ENCODE measurements at places on chromosomes 13 and 19. TPM values are rescaled to one million over a fixed set of nuclear protein-coding genes. Genes with fewer than 3 reads are reported as not detected.

DNA sequence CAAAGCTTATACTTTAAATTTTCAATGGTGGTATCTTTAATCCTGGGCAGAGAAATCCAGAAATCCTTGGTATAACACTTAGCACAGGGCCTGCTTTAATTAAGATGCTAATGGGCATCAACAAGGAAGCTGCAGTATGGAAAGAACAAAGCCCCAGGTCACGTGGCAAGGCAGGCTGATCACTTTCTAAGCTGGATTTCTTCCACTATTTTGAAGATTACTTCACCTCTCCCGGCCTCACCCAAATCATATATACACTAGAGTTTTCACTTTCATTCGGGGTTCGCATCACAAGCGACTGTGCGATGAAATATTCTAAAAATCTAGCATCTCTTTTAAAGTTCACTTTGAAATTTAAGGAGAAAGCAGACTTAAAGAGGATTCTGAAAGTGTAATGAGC lies 71.8 kb downstream of the STARD13 start:
- no peak for DNase-seq

Gene KLK8
- not detected for total RNA-seq

Gene SIGLEC12
- total RNA-seq, result not detected

GRCh38 chr13:42735010-42735409 lies 46.4 kb upstream of the FAM216B start:
- no peak for DNase-seq

Gene CEACAM3
- total RNA-seq, result not detected

Gene KLHL1
- total RNA-seq, result not detected

Gene NKPD1
- total RNA-seq, result 0.81 TPM

DNA sequence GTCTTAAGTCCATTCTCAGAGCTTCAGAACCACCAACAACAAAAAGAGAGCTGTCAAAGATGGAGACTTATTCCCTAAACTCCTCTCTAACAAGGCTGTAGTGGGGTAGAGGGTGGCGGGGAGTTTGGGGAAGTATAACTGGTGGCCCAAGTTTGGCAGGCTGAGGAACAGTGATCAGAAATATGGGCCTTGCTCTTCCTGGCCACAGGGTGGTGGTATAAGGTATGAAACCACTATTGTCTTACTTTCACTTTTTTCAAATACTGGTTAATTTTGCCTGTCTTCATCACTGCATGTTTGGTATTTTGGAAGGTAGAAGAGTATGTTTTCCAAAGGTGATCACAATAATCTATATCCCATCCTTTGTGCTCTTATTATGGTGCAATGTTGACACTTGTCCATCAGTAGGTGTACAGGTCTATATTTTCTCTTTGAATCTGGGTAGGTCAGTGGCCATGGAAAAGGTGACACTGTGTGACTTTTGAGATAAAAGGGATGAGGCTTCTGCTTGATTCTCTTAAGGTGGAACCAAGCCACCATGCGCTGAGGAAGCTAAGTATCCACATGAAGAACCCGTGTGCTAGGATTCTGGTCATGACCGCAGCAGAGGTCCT lies 23.2 kb upstream of the GPC5 start:
- DNase-seq, result no peak

DNA sequence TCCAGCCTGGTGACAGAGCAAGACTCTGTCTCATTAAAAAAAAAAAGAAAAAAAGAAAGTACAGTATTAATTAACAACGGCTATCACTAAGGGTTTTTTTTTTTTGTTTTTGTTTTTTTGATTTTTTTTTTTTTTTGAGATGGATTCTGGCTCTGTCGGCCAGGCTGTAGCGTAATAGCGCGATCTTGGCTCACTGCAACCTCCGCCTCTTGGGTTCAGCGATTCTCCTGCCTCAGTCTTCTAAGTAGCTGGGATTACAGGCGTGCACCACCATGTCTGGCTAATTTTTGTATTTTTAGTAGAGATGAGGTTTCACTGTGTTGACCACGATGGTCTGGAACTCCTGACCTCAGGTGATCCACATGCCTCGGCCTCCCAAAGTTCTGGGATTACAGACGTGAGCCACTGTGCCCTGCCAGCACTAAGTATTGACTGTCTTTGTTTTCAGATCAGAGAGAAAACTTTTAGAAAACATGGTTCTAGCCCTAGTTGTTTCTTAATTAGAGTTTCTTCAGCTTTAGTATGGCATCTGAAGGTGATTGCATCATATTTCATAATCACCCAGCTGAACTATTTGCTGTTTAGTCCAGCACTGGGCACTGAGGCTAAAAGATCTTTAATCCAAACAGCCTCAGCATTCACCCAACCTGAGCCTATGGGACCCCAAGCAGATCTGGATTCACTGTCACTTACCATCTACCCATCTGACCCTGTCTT lies 2.7 kb upstream of the GATAD2A start:
- no peak for DNase-seq

DNA sequence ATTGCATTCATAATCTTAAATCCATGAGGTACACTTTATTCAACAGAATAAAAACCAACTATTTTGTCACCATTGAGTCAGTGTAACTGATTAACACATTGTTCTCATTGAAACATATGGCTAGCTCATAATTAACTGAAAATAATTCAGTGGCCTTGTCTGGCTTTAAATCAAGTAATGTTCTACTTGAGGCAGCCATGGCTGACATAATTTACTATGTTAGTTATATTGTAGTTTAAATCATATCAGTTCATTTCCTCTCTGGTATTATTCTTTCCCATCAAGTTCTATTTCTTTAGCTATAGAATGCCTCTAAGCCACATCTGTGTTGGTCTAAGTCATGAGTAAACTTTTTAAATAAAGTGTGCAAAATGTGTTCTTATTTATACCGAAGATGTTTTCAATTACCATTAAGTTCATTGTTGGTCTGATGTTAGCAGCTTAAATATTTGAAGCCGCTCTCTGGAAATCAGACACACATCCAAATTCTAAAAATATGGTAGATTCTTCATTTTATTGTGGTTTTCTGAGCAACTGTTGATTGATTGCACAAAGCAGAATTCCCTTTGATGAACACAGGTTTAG lies 393.7 kb downstream of the GPC6 start:
- DNase-seq, result no peak

Gene CACNG8
- not detected for total RNA-seq

GRCh38 chr19:11141937-11142527 lies 13.6 kb downstream of the SPC24 start:
- no peak for DNase-seq

Gene SYT5
- 1.3 TPM for total RNA-seq

Gene GRIN2D
- total RNA-seq, result not detected

Gene KIR2DL4
- not detected for total RNA-seq

GRCh38 chr19:18832306-18833140 lies 764 bp downstream of the UPF1 start:
- DNase-seq, result peak; percentile 46

DNA sequence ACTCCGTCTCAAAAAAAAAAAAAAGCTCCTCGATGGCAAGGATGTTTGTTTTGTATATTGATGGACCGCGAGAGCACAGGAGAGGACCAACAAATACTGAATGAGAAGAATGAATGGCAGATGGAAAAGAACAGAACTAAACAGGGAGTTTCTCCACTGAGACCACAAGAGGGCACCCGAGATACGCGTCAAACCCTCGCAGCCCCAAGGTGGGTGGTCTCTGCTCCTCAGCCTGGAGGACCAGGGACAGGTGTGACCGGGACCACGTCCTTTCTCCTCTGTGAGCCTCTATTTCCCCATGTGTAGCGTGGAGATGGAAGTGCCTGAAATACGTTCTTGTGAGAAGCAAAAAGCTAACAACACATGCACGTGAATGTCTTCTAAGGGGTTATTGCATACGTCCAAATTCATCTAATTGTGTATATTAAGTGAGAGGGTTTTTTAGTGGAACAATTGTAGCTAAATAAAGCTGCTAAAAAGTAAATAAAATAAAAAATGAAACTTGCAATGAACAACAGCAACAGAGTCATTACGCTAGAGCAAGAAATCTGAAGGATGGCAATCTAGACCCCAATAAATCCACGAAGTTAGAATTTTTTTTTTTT lies 8.3 kb upstream of the CDC42EP5 start:
- DNase-seq, result peak; percentile 79

GRCh38 chr13:46296115-46296822 lies 84.5 kb downstream of the LRRC63 start:
- DNase-seq, result no peak

Gene CEACAM18
- total RNA-seq, result not detected

DNA sequence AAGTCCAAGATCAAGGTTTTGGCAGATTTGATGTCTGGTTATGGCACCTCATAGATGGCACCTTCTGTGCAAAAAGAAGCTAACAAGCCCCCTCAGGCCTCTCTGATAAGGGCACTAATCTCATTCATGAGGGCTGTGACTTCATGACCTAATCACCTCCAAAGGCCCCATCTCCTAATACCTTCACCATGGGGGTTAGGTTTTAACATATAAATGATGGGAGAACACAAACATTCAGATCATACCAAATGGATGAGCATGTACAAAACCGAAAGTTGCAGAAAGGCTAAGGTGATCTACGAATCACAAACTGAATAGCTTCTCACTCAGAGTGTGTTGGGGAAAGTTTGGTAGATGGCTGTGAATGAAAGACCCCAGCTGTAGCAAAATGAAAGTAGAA lies 217.4 kb downstream of the TBC1D4 start:
- no peak for DNase-seq

DNA sequence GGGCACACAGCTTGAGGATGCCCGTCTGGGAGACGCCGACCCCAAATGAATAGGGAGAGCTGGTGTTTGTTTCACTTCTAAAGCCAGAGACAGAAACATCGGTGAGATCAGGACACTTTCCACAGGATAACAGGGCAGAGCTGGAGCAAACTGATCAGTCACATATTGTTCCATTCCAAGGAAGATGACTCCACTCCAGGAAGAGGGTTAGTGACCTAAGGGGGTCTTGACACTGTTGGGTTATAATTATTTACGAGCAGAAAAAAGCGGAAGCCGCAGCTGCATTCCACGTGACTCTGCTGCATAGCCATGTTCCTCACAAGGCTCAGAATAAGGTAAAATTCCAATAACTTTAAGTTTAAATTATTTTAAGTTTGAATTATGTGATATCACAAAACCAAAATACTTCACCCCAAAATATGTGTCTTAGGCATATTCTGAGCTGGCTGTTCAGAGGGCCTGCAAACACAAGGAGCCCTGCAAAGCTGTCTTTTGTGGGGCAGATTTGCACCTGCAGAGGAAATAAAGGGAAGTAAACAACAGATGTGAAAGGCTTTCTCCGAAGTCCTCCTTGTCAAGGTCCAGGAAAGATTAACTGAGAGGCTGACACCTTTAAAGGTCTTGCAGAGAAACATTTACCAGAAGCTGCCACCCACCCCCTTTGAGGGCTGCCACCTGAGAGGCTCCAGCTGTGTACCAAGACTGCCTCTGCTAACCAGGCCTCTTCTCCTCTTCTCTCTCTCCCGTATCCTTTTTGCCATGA lies 819.2 kb downstream of the UQCRFS1 start:
- DNase-seq, result no peak

GRCh38 chr13:60013166-60013565 lies 150.6 kb downstream of the DIAPH3 start:
- DNase-seq, result no peak

DNA sequence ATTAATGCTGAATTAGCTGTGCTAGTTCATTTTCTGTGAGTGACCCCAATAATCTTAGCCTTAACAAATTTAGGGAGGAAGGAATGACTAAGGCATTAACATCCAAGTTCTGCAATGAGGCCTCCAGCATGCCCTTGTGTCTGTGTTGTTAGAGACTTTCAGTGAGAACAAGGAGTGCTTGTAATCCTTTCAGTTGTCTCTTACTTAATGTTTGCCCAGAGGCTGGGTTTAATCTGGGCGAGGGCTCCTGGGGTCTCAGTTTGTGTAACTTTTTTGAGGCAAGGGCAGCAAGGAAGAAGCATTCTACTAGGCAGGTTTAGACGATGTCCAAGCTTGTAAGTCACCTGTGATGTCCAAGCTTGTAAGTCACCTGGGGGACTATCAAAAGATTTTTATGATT lies 24.3 kb downstream of the CCNA1 start:
- no peak for DNase-seq

DNA sequence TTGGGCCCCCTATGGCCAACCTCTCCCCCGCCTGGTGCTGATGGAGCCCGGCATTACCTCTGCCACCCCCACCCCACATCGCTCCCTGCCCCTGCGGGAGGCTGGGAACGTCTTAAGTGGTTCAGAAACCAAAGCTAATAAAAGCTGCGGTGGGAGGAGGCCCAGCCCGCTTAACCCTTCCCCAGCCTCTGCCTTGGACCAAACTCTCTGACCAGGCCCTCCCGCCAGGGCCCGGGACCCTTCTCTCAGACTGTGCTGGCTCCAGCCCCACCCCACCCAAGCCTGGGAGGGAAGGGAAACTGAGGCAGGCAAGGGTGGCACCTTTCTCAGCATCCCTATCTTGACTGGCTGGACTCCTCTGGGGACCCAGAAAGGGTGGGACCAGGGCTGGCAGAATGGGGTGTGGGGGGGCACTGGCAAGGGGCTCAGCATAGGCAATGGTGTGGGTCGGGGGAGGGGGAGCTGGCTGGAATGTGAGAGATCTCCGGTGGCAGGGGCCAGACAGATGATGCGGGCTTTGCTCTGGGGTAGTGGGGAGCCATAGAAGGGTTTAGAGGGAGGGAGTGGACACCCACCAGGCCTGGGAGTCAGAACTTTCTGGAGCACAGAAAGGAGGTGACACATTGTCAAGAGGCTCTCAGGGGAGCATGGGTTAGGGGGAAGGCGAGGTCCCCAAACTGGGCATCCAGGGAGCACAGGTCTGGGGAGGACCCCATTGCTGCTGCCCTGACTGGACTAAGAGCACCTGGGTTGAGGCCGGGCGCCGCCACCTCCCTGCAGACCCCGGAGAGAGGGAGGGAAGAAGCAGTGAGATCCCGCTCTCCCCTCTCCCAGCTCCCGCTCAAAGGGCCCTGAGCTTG lies 21.9 kb downstream of the SMIM24 start:
- no peak for DNase-seq

DNA sequence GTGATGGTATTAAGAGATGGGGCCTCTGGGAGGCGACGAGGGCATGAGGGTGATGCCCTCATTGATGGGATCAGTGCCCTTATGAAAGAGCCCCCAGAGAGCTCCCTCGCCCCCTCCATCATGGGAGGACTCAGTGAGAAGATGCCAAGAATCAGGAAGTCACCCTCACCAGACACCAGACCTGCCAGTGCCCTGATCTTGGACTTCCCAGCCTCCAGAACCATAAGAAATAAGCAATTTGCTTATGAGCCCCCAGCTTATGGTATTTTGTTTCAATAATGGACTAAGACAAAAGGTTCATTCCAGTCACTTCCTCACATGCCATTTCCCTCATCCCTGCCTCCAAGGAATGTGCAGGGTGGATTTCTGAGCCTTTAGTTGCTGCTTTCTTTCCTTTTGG lies 129.7 kb downstream of the KDM4B start:
- DNase-seq, result no peak

Measured in CD8-positive, alpha-beta T cell (primary cell).